Liver (tissue), 10 donors: ENCODE measurements at places on chromosomes 7 and 10. TPM values are rescaled to one million over a fixed set of nuclear protein-coding genes. Genes with fewer than 3 reads are reported as not detected.

DENND2A gene
- polyA plus RNA-seq, result 1.6 TPM

TFPI2 gene
- 5.7 TPM for polyA plus RNA-seq

SLC18A3 gene
- polyA plus RNA-seq, result not detected

ZNF804B gene
- not detected for polyA plus RNA-seq

PIK3CG gene
- 0.38 TPM for polyA plus RNA-seq

- H3K27ac ChIP-seq, result no peak overlapping the region
- no peak overlapping the region for H3K4me3 ChIP-seq
- H3K4me1 ChIP-seq, result no peaks in the 10 kb centered on the region
- DNase-seq, result no peak
- peaks cover 2% of the 10 kb centered on the region for H3K36me3 ChIP-seq
- H3K27me3 ChIP-seq, result no peaks in the 10 kb centered on the region
Measured at GRCh38 chr7:128777156-128778123, 1.8 kb upstream of the OPN1SW start.

GRCh38 chr7:131284702-131285419 is 42.8 kb upstream of the MKLN1 start:
- H3K4me3 ChIP-seq, result no peak overlapping the region
- DNase-seq, result no peak
- no peaks in the 10 kb centered on the region for H3K27me3 ChIP-seq
- no peaks in the 10 kb centered on the region for H3K36me3 ChIP-seq
- H3K27ac ChIP-seq, result no peak overlapping the region

- no peak overlapping the region for H3K27ac ChIP-seq
- H3K27me3 ChIP-seq, result no peaks in the 10 kb centered on the region
- H3K36me3 ChIP-seq, result no peaks in the 10 kb centered on the region
- no peak for DNase-seq
- H3K4me3 ChIP-seq, result no peak overlapping the region
Measured at GRCh38 chr7:107972941-107973376, 30.0 kb downstream of the LAMB1 start.

DNA sequence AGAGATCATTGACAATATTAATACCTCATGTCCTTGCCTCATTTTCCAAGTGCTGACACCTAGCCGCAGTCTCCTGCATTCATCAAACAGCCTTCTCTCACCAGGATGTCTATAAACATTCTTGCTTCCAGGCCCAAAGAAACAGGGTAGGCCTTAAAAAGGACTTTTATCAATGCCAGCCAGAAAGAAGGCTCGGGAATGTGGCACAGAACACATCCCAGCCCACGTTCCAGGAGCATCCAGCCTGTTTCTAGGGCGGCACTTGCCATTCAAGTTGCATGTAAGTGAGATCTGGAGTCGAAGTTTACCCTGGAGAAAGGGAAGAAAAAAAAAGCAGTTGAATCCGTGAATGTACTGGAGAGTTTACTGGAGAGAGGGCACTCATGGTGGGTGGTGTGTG is 1083.1 kb downstream of the KCNMA1 start:
- no peaks in the 10 kb centered on the region for H3K36me3 ChIP-seq
- H3K27me3 ChIP-seq, result no peaks in the 10 kb centered on the region
- no peaks in the 10 kb centered on the region for H3K4me1 ChIP-seq
- no peak overlapping the region for H3K27ac ChIP-seq
- DNase-seq, result no peak
- no peak overlapping the region for H3K4me3 ChIP-seq

DNA sequence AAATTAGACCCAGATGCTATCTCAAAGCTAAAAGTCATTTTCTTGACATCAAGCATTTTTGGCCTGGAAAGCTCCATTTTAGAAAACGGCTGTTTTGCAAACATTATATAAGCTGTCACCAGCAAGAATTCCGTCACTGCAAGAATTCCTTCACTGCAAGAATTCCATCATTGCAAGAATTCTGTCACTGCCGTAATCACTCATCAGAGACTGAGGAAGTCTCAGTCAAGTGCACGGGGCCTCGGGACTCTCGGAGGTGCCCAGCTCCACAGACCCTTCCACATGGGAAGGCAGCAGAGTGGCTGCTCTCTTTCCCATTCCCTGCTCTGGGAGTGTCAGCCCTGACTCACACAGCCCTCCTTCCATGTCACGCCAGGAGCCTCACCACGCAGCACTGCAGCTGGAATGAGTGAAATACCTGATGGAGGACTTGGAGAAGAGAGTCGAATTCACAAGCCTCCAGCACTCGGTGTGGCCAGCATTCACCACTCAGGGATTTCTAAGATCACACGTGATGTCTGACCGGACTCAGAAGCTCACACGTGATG is 168.3 kb downstream of the PTPRN2 start:
- H3K27me3 ChIP-seq, result no peaks in the 10 kb centered on the region
- H3K27ac ChIP-seq, result no peak overlapping the region
- H3K4me3 ChIP-seq, result no peak overlapping the region

GRCh38 chr7:7795203-7795602 is 76.8 kb upstream of the RPA3 start:
- no peak overlapping the region for H3K4me3 ChIP-seq
- H3K27me3 ChIP-seq, result no peaks in the 10 kb centered on the region
- H3K36me3 ChIP-seq, result no peaks in the 10 kb centered on the region
- H3K4me1 ChIP-seq, result no peaks in the 10 kb centered on the region
- no peak overlapping the region for H3K27ac ChIP-seq

GRCh38 chr10:102644066-102644645 is at the start of gene TRIM8:
Gene TRIM8 (plus strand): TSS chr10:102644479. CDS start chr10:102644618, 139 bp downstream.
- peak; percentile 69 for DNase-seq
- peak within 1 kb of the TSS; percentile 99 for H3K27ac ChIP-seq
- H3K4me1 ChIP-seq, result peaks cover 34% of the 10 kb centered on the region
- no peaks in the 10 kb centered on the region for H3K27me3 ChIP-seq
- no peaks in the 10 kb centered on the region for H3K36me3 ChIP-seq

DNA sequence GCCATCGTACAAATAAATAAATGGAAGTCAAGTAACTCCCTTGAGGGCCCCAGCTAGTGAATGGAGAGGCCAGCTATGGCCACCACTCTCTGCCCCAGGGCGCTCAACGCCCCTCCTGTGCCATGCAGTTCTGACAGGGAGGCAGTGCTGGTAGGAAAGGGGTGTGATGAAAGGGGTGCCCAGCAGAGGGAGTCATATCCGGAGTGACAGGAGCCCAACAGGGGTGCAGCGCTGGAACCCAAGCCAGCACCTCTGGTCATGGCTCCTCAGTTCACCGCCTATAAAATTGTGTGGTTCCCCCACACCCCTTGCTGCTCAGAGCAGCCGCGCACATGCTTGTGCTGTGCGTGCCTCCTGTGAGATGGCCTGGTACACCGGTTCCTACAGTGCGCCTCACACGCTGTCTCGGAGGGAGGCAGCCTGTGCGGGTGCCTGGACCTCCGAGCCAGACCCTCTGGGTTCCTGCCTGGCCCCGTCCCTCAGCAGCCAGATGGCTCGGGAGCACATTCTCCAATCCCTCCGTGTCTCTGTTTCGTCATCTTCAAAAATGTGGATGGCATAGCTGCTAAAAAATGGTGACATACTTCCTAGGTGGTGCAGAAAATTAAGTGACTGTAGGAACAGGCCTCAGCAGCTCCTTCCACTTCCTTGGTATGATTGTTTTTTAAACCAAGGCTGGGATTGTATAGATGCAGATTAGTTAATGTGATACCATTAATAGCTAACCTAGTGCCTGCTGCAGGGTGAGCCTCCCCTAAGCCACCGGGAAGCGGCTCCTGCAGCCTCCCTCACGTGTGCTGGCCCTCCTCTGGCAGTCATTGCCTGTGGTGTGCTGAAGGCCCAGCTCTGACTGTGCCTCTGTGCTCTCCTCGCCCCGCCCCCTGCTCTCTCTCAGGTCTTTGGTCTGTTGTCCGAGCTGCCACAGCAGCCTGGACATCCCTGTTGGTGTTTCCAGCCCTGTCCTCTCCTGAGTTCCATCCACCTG is 125.8 kb downstream of the EGFR start:
- H3K4me3 ChIP-seq, result no peak overlapping the region
- DNase-seq, result no peak
- no peaks in the 10 kb centered on the region for H3K27me3 ChIP-seq
- H3K36me3 ChIP-seq, result peaks cover 38% of the 10 kb centered on the region
- H3K27ac ChIP-seq, result no peak overlapping the region

DNA sequence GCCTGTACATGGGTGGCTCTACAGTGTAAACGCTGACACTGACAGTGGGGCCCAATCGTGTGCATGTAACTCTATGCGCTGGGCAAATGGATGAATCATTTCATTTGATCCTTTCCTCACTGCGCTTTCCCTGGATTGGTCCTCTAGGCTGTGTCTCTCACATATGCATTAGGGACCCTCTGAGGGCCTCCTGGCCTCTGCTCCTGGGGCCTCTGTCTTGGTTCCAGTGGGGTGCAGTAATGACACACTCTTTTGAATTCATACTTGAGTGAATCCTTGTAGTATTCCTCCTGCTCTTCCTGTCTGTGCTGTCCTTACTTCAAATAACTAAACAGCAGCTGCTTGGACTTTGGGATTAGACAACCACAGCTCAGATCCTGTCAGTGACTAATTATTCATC is 176.5 kb upstream of the ADO start:
- no peaks in the 10 kb centered on the region for H3K36me3 ChIP-seq
- H3K27ac ChIP-seq, result no peak overlapping the region
- H3K4me3 ChIP-seq, result no peak overlapping the region
- no peaks in the 10 kb centered on the region for H3K27me3 ChIP-seq
- no peaks in the 10 kb centered on the region for H3K4me1 ChIP-seq
- no peak for DNase-seq
